ENCODE measurements at places on chromosomes 6 and 20. TPM values are rescaled to one million over a fixed set of nuclear protein-coding genes. Genes with fewer than 3 reads are reported as not detected.

COX4I2 gene
- not detected for total RNA-seq

KHDRBS2 gene
- total RNA-seq: 5.5 TPM

MYH7B gene
- total RNA-seq: 0.20 TPM

BPIFA1 gene
- total RNA-seq: not detected

HSPA1A gene
- 27.1 TPM for total RNA-seq

DUSP15 gene
- total RNA-seq: 26.9 TPM

BTNL2 gene
- not detected for total RNA-seq

ZFAND3 gene
- 60.1 TPM for total RNA-seq

ERGIC3 gene
- total RNA-seq: 159 TPM

SNAI1 gene
- 0.67 TPM for total RNA-seq

GNAS-AS1 gene
- total RNA-seq: 1.5 TPM

F13A1 gene
- 0.75 TPM for total RNA-seq

GATA5 gene
- not detected for total RNA-seq

VNN1 gene
- total RNA-seq: not detected

ZKSCAN3 gene
- total RNA-seq: 5.6 TPM

EDN1 gene
- 0.56 TPM for total RNA-seq

TCF21 gene
- total RNA-seq: not detected

GDAP1L1 gene
- total RNA-seq: not detected

PAK5 gene
- total RNA-seq: not detected

PTP4A1 gene
- total RNA-seq: 35.2 TPM

OR2H1 gene
- total RNA-seq: not detected

MATN4 gene
- not detected for total RNA-seq

NHLRC1 gene
- 0.88 TPM for total RNA-seq

OR2B6 gene
- not detected for total RNA-seq

PLCB4 gene
- total RNA-seq: not detected

WFDC2 gene
- not detected for total RNA-seq

FAM217A gene
- not detected for total RNA-seq

CCN5 gene
- not detected for total RNA-seq

RHAG gene
- total RNA-seq: not detected

ADAT2 gene
- 22.4 TPM for total RNA-seq

PMEPA1 gene
- total RNA-seq: 33.1 TPM

NINL gene
- 1.0 TPM for total RNA-seq

CDH4 gene
- not detected for total RNA-seq

OR12D3 gene
- not detected for total RNA-seq

RNF8 gene
- total RNA-seq: 18.7 TPM

WASF1 gene
- total RNA-seq: 6.2 TPM

SLC32A1 gene
- total RNA-seq: not detected

TRIM15 gene
- not detected for total RNA-seq

MUCL3 gene
- not detected for total RNA-seq

ZC2HC1B gene
- total RNA-seq: 1.5 TPM
